ENCODE measurements at places on chromosomes 3 and 15.

- no peak for DNase-seq
Observed at GRCh38 chr3:112635674-112636073, 5.3 kb downstream of the CCDC80 start.

GRCh38 chr3:110139048-110139447 lies 801.7 kb upstream of the DPPA4 start:
- no peak for DNase-seq

GRCh38 chr3:102235679-102236078 lies 199.1 kb upstream of the ZPLD1 start:
- no peak for DNase-seq

DNA sequence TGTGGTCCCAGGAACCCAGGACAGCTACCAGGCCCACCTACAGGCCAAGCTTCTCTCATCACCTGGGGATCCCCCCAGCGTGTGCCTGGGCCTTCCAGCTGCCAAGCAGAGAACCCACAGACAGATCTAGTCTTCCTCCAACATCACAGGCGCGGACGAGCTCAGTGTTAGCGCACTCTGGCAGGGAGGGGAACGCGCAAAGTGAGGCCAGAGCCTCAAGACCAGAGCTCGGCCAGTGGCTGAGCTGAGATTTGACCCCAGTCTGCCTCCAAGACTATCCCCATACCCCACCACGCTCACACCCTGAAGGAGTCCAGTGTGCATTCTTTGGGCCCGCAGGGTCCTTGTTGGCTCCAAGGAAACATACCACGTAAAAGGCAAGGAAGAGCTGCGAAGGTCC lies 5.1 kb downstream of the MFGE8 start:
- no peak for DNase-seq
